Activated CD4-positive, alpha-beta T cell treated with anti-CD3 and anti-CD28 coated beads, Interleukin-2, amount 50 U/mL, for 1 hour (primary cell): ENCODE measurements at places on chromosomes 6 and 20.
A peak's percentile ranks its signal among the peaks of the same experiment; 100 is the strongest.

DNA sequence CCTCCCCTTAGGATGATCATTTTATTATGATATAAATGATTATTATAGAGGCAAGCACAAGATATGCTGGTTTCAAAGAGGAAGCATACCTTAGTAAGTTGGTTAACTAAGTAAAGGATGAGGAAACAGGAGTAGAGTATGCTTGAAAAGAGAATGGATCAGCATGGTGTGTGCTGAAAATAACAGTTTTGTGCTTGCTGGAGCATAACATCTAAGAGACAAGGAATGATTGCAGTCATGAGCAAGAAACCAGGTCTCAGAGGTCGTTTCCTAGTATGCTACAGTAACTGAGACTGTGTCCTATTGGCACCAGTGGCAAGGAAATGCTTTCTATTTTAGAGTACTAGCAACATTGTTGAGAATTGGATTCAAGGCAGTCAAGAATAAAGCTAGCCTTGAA lies 34.1 kb downstream of the CDC40 start:
- DNase-seq: no peak

DNA sequence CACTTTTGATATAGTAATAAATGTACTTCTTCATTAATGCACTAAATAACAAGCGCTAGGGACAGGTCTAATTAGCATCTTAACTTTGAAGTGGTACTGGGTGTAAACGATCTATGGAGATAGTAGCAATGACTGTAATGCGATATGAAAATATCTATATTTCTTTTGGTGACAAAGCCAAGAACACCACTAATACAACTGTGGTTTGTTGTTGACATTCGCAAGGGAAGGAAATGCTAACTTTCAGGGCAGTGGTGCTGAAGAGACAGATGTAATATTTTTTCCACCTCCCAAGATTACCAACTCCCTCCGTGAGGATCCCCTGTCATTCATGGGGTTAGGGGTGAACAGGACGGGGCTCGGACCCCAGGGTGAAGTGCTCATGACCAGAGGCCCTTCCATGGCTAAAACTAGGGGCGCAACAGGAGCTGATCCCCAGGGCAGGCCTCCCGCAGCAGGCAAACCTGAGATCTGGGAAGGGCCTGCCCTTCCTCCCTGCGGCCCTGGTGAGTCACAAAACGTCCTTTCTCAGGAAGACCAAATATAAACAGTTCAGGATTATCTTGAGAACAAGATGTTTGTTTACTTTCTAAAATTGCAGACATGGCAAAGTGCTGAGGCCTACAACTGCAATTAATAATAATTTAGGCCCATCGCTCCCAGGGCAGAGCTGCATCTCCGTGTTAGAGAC lies 65.0 kb upstream of the TOX2 start:
- no peak for DNase-seq

GRCh38 chr6:39496915-39497314 lies 174.4 kb upstream of the KCNK16 start:
- no peak for DNase-seq

- no peak for DNase-seq
Observed at GRCh38 chr6:82493467-82493866, 129.8 kb downstream of the TPBG start.

- DNase-seq: no peak
Observed at GRCh38 chr6:122833021-122833491, 44.0 kb downstream of the SMPDL3A start.

- no peak for DNase-seq
Observed at GRCh38 chr6:52125572-52125971, 38.2 kb upstream of the PKHD1 start.

GRCh38 chr20:20060234-20060998 lies 8.1 kb downstream of the CFAP61 start:
- no peak for DNase-seq

- DNase-seq: no peak
Observed at GRCh38 chr6:113854531-113855499, 2.3 kb upstream of the MARCKS start.

- no peak for DNase-seq
Observed at GRCh38 chr20:38321959-38322598, 18.1 kb downstream of the BPI start.

DNA sequence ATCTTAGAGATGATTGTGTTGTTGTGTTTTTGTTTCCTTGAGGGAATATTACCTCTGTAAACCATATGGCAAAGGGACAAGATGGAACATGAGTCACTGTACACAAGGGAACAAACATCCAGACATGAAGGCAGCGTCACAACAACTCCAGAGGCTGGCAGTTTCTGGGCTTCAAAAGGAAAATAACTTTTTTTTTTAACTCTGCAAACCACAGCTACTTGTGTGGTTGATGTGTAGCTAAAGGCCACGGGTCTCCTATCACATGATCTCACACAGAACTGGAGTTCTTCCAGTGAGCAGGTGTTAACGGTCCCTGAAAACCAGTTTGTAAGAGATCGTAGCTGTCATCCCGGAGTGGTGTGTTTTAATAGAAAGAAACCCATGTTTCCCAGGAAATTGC lies 33.2 kb upstream of the HBS1L start:
- peak; percentile 31 for DNase-seq

DNA sequence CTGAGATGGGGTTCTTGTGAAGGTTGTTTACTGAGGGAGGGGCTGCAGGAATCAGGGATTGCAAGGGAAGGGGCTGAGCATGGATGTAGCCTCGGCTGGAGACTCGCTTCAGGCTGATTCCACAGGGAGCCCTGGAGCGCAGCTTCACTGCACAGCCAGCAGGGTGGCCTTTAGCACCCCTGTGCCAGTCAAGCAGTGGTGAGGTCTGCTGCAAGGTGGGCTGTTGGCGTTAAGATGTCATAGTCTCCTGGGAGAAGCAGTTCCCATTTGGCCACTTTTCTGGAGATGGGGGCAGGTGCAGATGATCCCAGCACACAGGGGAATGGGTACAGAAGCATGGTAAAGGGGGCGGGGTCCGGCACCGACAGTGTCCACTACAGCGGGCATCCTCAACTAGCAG lies 126.3 kb downstream of the TOX2 start:
- no peak for DNase-seq

DNA sequence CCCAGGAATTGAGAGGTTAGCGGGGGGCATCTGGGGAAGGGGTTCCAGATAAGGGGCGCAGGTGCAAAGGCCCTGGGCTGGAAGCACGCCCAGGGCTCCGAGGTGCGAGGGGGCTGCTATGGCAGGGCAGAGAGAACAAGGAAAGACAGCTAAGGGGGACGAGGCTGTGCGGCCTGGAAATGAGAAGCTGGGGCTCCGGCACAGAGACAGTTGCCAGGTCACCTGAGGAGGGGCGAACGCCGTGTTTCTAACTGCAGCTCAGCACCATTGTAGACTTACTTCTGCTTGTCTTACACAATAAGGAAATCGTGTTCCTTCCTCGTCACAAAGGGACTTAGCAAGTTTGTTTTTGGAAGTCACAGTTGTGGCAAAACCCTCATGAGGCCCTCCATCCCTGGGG lies 68.9 kb upstream of the TBXT start:
- DNase-seq: no peak

DNA sequence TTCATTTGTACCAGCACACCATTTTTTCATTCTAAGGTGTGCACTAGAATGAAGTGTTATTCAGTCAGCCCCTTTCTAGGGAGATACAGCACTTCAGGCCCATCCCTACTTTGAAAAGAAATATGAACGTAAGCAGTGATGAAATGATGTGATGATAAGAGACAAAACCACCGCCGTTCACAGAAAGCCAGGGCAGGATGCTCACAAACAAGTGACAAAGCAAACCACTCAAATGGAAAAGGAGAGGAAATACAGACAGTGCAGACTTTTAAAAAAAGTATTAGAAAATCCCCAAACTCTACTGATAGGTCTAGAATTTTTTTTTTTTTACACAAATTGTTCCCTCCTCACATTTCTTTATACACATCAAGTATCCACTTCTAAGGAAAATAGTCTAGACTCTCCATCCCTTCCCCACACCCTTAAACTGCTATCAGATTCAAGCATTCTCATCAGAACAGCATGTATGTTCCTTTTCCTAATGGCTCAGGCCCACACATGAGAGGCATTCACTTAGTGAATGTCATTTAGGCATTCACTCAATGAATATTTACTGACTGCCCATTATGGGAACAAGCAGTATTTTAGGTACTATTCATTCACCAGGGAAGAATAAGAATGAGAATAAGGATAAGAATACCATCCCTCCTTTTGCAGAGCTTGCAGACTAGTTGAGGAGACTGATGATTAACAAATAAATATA lies 243.5 kb downstream of the GMPR start:
- DNase-seq: peak; percentile 55
